ENCODE measurements at places on chromosomes 5 and 9. TPM values are rescaled to one million over a fixed set of nuclear protein-coding genes. Genes with fewer than 3 reads are reported as not detected.

DNA sequence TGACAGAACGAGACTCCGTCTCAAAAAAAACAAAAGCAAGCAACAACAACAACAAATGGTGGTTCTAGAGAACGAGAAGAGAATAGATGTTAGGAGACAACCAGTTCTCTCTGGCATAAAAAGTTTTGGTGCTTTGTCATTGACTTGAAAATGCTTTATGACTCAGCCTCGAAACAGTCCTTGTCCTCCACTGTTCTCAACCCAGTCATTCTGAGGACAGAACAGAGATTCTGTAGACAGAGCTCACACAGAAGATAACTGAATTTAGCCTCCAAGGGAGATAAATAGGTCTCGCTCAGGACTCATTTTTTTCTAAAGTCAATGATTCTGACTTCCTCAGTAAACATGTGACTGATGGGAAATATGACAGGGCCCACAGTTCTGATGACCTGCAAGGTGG is 76.0 kb upstream of the FSTL4 start:
- no peak for DNase-seq

- DNase-seq, result no peak
Measured at GRCh38 chr5:52760695-52761366, 26.9 kb upstream of the ITGA1 start.

PHF24 gene
- 0.33 TPM for polyA plus RNA-seq

FRRS1L gene
- polyA plus RNA-seq, result 2.3 TPM

Data from left kidney (tissue), 8 donors.